ENCODE measurements at places on chromosomes 5 and 9.

DNA sequence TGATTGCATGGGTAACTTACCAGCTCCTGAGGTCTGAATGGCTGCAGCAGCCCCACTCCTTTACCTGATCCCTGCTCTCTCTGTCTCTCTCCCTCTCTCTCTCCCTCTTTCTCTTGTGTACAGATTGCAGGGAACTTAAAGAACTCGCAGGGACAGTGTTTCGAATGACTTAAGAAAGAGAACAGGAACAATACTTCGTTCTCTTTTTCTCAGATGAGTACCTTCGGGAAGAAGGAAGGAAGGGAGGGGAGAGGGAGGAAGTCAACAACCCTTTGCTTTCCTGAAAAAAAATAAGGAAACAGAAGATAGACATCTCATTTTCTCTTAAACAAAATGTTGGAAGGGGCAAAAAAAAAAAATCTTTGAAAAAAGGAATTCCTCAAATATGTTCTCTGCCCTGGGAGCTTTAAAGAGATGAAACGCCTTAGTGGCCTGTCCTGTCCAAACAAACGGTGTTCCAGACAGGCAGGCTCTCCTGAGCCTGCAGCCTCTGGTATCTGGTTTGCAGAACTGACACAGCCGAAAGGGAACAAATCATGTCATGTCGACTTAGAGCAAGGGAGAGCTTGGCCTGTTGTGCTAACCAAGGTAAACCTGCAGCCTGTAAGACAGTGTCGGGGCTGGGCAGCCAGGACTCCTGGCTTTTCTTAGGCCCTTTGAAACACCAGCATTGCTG is at the start of gene ZNF366:
Gene ZNF366, minus strand, starts transcription at position 180 of the 676 bp plus-strand sequence. CDS start 45,914 bp downstream, outside the sequence.
- no peak for DNase-seq

GRCh38 chr9:93651521-93651950 is 75.2 kb downstream of the PHF2 start:
- no peak for DNase-seq

- DNase-seq: no peak
Measured at GRCh38 chr9:85430659-85431338, 311.0 kb downstream of the AGTPBP1 start.

GRCh38 chr9:38281917-38282316 is 110.6 kb upstream of the ALDH1B1 start:
- DNase-seq: no peak

DNA sequence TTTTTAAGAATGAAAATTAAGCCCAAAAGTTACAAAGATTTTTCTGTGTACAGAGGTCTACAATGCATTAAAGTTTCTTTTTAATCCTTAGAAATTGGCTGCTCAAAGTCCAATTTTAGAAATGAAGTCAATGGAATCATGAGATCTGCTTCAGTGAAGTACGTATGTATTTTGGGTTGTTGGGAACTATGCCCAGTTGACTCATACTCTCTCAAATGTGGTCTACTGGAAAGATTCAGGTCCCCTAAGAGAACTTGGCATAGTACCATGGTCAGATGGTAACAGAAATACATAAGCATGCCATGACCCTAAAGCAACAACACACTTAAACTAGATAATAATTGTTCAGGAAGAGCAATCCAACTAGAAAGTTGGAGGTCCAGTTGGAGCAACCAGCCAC is 23.0 kb downstream of the FBLL1 start:
- no peak for DNase-seq

DNA sequence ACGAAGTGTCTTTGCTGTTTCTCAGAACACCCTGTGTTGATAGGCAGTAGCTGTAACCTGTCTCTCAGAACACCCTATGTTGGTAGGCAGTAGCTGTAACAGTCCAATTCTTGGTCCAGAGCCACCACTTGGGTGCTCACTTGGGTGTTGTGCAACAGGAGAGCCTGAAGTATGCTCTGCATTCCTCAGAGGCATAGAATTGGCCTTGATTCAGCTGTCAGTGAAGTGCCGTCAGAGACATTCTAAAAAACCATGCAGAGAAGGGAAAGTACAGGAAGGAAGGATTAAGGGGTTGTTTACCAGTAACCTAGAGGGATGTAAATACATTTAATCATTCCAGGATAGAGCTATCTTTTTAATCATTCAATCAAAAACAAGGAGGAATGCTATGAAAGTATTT is 231.2 kb downstream of the ARRDC3 start:
- no peak for DNase-seq

Measured in stimulated activated CD8-positive, alpha-beta memory T cell treated with anti-CD3 and anti-CD28 coated beads, Interleukin-15, amount 100 ng/mL, for 48 hours (primary cell).